ENCODE measurements at places on chromosomes 12 and 14.

DNA sequence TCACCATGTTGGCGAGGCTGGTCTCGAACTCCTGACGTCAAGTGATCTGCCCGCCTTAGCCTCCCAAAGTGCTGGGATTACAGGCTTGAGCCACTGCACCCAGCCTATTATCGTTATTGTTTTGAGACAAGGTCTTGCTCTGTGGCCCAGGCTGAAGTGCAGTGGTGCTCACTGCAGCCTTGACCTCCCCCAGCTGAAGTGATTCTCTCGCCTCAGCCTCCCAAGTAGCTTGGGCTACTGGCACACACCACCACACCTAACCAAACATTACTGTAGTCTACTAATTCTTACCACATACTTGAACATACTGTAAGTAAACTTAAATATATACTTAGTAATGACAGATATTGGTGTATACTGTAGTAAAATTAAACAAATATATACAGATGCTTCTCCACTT is 4.5 kb upstream of the CDCA4 start:
- DNase-seq = no peak

DNA sequence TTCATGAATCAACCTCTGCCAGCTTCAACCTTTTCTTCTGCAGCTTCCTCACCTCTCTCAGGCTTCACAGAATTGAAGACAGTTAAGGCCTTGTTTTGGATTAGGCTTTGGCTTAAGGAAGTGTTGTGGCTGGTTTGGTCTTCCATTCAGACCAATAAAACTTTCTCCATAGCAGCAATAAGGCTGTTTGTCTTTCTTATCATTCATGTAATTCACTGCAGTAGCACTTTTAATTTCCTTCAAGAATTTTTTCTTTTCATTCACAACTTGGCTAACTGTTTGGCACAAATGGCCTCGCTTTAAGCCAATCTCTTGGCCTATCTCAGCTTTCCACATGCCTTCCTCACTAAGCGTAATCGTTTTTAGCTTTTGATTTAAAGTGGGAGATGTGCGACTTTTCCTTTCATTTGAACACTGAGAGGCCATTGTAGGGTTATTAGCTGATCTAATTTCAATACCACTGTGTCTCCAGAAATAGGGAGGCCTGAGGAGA is 229.5 kb downstream of the IPO8 start:
- DNase-seq = no peak

DNA sequence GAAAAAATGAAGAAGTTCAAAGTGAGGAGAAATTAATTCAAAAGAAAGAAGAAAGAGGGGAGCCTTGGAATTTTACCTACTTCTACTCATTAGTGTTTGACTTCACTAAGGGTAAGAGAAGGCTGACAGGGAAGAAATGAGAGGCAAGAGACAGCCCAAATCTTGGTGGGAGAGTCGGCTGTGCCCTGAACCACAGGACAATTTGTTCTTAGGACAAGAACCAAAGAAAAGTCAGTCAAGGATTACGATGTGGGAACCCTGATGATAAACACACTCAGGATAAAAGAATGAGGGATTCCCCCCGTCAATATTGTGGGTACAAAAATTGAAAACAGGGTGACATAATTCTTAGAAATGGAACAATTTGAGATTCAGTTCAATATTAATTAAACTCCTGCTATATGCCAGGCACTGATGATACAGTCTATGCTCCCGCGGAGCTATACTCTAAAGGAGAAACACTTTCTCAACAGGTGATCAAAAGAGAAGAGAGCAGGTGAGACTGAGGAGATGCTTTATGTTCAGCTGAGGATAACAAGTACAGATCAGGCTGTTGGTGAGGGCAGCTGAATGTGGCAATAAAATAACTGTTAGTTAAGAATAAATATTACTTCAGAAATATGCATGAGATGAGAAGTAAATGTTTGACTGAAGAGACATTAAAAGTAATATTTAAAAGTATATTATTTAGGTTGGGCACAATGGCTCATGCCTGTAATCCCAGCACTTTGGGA is 175.4 kb downstream of the SLC25A21 start:
- no peak for DNase-seq

- DNase-seq = no peak
These were observed 100.7 kb downstream of the VCPKMT start for GRCh38 chr14:50015716-50016115.

- peak; percentile 43 for DNase-seq
These were observed 8.5 kb downstream of the KLHL33 start for GRCh38 chr14:20427231-20428009.

- DNase-seq = no peak
These were observed 209.5 kb downstream of the ANO6 start for GRCh38 chr12:45425426-45425825.

DNA sequence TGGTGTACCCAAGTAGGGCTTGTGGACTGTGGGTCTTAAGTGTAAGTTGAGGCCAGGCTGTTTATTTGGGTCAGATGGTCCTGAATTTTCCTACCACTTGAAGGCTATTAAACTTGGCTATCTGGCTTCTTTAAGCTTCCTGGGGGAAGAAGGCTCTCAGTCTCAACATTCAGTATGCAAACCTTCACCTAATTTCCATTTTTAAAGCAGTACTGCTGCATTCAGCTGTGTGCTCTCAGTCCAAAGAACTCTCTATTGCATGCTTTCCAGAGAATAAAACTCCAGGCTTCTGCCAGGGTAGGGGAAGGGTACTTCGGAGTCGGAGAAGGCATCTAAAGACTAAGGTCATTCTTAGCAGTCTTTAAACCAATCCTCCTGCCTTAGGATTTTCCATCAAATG is 124.4 kb downstream of the HELB start:
- DNase-seq = no peak

- DNase-seq = no peak
These were observed 321.4 kb upstream of the LRFN5 start for GRCh38 chr14:41285186-41285748.

GRCh38 chr12:18953505-18953904 is 176.0 kb upstream of the PLEKHA5 start:
- no peak for DNase-seq

DNA sequence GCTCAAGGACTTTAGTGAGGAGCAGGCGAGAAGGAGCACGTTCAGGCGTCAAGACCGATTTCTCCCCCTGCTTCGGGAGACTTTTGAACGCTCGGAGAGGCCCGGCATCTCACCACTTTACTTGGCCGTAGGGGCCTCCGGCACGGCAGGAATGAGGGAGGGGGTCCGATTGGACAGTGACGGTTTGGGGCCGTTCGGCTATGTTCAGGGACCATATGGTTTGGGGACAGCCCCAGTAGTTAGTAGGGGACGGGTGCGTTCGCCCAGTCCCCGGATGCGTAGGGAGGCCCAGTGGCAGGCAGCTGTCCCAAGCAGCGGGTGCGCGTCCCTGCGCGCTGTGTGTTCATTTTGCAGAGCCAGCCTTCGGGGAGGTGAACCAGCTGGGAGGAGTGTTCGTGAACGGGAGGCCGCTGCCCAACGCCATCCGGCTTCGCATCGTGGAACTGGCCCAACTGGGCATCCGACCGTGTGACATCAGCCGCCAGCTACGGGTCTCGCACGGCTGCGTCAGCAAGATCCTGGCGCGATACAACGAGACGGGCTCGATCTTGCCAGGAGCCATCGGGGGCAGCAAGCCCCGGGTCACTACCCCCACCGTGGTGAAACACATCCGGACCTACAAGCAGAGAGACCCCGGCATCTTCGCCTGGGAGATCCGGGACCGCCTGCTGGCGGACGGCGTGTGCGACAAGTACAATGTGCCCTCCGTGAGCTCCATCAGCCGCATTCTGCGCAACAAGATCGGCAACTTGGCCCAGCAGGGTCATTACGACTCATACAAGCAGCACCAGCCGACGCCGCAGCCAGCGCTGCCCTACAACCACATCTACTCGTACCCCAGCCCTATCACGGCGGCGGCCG is 1.1 kb downstream of the PAX9 start:
- DNase-seq = no peak

Data from CD8-positive, alpha-beta T cell (primary cell).